Stimulated activated CD4-positive, alpha-beta T cell treated with anti-CD3 and anti-CD28 coated beads, Interleukin-2, amount 100 ng/mL, for 4 hours (primary cell): ENCODE measurements at places on chromosomes 11 and 22.

- no peak for DNase-seq
Measured at GRCh38 chr11:59558270-59558643, 46.9 kb downstream of the OR4D9 start.

GRCh38 chr11:46285173-46285572, 7.7 kb downstream of the CREB3L1 start:
- DNase-seq: no peak

DNA sequence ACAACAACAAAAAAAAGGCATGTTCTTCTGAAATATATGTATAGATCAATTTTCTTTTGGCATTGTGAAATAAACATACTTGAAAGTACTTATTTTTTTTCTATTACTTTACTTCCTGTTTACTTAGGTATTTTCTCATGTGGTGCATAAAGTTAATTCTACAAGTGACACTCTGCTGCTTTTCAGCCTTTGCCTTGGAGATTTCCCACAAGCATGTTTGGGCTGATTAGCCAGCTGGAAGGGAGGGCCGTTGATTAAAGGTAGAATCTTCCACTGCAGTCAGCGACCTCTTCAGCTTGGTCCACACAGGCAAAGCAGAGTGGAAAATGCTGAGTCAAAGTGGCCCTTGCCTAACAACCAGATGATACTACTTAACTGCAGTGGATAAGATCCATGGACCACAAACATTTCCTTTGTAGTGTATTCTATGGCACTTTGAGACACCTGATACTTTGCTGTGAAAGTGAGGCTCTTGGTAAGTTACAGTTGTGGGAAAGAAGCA, 176.0 kb downstream of the ARHGAP42 start:
- no peak for DNase-seq

GRCh38 chr22:40764763-40765441, 54.2 kb downstream of the SLC25A17 start:
- DNase-seq: no peak

GRCh38 chr22:31089160-31090100, 8.3 kb downstream of the SMTN start:
- DNase-seq: peak; percentile 29

DNA sequence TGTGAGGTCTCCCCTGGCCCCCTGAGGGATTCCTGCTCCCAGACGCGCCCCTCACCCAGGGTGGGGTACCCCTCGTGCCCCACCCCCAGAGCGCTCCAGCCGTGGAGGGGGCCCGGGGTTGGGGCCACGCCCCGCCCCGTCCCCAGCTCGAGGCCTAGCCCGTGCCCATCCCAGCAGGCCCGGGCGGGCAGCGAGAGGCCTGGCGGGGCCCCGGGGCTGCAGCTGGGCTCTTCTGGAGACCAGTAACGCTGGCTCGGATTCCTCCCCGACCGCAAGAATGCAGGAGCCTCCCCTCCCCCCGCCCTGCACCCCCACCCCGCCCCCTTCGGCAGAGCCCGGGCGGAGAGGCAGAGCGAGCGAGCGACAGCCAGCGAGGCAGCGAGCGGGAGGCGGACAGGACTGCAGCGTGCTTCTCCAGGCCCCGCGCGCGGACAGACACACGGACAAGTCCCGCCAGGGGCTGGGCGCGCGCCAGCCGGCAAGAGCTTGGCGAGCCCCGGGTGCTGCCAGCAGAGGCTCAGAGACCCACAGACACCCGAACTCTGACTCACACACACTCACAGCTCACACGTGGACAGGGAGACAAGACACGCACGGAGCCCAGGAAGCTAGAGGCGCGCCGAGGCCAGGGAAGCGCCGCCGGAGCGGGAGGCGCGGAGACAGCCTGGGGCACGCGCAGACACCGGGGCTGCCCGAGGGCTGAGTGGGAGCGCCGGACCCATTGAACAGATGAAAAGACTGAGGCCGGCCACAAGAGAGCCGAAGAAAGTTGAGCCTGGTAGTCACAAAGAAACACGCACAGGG, 15.2 kb downstream of the BCL9L start:
- DNase-seq: peak; percentile 59

DNA sequence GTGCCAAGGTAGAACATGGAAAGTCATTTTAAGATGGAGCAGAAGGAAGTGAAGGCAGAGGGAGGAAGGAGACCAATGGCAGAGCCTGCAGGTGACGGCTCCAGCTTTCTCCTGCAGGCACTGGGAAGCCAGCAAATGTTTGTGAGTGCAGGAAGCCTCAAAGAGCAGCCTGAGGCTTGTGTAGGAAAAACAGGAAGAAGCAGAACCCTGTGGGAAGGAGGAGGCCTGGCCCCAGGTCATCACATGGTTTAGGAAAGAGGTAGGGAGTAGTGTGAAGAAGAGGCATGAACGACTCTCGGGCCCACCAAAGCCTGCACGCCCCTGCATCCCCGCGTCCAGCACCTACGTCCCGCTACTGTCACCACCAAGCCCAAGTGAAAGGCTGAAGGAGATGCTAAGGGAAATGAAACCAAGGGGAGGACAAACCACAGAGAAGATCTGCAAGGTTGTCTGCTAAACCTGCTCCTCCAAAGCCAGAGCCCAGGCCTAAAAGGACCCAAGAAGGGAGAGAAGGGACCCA, 151.5 kb downstream of the CHST1 start:
- DNase-seq: no peak

DNA sequence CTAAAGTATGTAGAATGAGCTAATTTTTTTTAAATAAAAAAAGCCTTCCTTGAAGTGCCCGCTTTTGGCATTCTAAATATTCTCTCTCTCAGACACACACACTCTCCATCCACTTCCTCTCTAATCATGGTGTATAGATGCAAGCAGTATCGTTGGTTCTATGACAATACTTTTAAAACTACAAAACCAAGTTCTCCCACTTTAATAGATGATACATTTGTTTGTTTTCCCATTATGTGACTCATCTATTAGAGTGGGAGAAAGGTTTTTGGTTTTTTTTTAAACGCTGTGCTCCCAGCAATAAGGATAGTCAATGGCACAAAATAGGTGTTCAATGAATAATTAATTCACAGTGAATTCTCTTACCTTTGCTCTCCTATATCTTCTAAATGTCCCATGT, 44.6 kb downstream of the FZD4 start:
- DNase-seq: no peak
